Naive B cell (primary cell): ENCODE measurements at places on chromosomes 3 and 15.
A peak's percentile ranks its signal among the peaks of the same experiment; 100 is the strongest.

DNA sequence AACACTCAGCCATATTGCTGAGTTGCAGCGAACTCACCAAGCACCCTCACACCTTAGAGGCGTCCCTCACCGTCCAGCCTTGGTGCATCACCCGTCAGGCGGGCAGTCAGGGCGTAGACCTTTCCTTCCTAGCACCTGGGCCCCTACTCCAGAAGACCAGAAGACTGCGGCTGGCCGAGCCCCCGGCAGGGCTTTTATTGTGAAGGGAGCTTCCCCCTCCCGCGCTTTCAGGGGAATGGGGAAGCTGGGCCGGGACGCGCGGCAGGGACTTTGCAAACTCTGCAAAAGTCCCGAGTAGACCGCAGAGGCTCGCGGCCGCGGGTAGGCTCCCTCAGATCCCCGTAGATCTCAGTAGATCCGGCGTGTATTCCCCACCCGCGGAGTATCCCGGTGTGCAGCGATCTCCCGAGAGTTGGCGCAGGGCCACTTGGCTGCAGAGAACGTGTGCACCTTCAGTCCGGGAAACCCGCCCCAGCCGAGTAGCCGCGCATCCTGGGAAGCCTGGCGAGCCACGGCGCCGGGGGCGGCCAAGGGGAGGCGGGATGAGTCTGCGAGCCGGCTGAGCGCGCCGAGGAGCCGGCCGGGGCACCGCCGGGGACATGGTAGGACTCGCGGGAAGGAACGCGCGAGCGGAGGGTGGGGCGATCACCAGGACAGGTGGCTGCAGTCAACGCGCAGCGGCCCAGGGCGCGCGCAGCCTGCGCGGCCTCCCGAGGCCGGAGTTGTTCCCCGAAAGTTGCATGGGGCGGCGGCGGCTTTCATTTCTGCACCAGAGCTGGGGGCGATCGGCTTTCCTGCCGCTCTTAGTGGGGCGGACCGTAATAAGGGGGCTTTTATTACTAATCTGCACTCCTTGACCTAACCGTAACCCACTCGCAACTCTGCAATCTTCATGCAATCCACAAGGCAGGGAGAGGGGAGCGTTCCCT, at the start of gene GASK1A:
TSS of gene GASK1A (plus strand) at position 268 of the 929 bp plus-strand sequence. CDS start at position 600, 332 bp downstream.
- DNase-seq: no peak

GRCh38 chr3:132448216-132448961, 31.1 kb downstream of the DNAJC13 start:
- no peak for DNase-seq

GRCh38 chr3:155664925-155665695, 79.8 kb downstream of the PLCH1 start:
- DNase-seq: no peak

DNA sequence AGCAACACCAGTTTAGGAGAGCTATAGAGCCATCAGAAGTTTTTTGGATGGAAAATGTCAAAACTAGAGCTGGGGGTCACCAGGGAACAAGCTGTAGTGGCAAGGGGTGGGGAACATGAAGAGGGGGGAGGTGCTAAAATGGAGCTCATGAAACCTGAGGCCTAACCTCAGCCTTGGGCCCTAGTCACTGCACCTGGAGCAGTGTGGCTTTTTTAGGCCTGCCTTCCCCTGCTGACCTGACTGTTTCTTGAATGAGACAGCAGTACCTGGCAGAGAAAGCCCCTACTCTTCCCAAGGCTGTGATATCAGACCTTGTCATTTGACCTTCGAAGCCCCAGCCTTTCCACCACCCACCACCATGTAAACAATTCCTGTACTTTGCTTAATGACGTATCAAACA, 383.5 kb downstream of the EPHB1 start:
- DNase-seq: no peak

- DNase-seq: no peak
Measured at GRCh38 chr3:38560996-38561717, 65.0 kb downstream of the EXOG start.

GRCh38 chr3:192863091-192863420, 54.6 kb downstream of the MB21D2 start:
- no peak for DNase-seq

DNA sequence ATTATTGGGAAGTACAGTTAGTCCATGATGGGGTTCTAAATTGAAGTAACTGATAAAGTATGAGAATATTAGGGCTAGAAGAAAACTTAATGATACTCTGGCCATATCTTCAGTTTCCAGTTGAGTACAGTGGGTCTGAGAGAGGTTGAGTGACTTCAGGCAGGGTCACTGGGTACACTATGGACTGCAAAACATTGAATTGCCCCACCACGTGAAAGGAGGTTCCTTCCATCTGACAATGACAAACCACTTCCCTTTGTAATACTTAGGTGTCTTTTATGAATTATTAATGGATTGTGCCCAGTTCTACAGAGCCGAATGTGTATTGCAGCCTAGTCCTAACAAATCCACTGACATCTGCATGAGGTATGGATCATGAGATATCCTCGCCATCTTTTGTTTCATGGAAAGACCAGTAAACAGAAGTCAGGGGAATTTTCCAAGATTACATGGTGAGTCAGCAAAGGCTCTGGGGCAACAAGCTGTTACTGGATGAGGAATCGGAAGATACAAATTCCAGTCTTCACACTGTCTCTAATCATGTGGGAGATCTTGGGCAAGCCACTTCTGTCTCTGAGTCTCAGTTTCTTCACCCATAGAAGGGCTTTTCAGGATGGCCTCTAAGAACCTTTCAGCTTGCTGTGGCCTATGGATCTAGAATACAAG, 66.5 kb upstream of the BCL6 start:
- no peak for DNase-seq

- no peak for DNase-seq
Measured at GRCh38 chr15:43912208-43912607, 85.4 kb downstream of the WDR76 start.

- peak; percentile 23 for DNase-seq
Measured at GRCh38 chr3:359672-360071, 163.1 kb downstream of the CHL1 start.

DNA sequence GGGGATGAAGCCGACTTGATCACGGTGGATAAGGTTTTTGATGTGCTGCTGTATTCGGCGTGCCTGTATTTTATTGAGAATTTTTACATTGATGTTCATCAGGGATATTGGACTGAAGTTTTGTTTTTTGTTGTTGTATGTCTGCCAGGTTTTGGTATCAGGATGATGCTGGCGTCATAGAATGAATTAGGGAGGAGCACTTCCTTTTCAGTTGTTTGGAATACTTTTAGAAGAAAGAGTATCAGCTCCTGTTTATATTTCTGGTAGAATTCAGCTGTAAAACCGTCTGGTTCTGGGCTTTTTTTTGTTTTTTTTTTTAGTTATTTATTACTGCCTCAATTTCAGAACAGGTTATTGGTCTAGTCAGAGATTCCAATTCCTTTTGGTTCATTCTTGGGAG, 93.7 kb downstream of the SLC25A26 start:
- no peak for DNase-seq

- no peak for DNase-seq
Measured at GRCh38 chr15:35768949-35769348, 223.0 kb upstream of the DPH6 start.

DNA sequence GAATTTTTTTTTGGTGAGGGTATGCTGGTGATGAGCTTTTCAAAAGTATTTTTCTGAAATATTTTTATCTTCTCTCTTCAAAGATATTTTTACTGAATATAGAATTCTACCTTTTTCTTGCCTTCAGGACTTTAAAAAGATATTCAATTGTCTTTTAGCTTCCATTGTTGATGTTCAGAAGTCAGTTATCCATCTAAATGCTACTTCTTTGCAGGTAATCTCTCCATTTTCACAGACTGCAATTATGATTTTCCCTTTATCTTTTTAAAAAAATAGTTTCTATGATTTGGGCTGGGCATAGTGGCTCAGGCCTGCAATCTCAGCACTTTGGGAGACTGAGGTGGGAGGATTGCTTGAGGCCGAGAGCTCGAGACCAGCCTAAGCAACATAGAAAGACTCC, 222.4 kb downstream of the IL20RB start:
- DNase-seq: no peak

DNA sequence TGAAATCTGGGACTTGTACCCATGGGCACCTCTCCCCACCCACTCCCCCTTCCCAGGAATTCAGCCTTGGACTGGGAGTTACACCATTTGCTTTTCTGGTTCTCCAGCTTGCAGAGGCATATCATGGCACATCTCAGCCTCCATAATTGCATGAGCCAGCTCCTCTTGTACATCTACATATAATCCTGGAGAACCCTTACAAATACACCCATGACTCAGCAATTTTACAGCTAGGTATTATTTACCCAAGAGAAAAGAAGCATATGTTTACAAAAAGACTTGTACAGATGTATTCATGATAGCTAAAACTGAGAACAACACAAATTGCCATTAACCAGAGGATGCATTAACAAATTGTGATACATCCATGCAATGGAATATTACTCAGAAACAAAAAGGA, 58.4 kb downstream of the RPLP1 start:
- no peak for DNase-seq

DNA sequence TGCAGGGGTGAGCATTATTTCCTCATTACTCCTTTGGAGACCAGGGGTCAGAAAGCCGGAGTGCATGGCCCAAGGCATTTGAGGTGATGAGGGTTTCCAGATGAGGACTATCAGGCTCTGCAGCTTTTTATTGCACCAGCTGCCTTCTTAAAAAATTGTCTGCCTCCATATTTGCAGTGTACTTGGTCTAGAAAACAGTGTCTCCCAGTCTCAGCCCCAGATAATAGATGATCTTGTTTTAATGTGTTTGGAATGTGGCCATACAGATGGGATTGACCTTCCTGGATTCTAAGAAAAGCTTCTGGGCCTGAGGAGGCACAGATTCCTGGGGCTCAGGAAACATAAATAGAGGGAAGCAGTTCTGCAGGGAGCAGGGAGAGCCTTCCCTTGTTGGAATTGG, 123.3 kb downstream of the GABRG3 start:
- no peak for DNase-seq

DNA sequence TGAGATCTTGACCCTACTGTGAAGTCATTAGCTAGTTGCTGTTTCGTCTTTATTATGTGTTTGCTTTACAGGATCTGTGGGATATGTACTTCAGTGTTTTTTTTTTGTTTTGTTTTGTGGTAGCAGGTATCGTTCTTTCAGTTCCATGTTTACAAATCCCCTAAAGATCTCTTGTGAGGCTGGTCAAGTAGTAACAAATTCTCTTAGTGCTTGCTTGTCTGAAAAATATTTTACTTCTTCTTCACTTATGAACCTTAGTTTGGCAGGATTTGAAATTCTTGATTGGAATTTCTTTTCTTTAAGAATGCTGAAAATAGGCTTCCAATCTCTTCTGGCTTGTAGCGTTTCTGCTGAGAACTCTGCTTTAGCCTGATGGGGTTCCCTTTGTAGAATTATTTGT, 235.8 kb upstream of the ALCAM start:
- no peak for DNase-seq

DNA sequence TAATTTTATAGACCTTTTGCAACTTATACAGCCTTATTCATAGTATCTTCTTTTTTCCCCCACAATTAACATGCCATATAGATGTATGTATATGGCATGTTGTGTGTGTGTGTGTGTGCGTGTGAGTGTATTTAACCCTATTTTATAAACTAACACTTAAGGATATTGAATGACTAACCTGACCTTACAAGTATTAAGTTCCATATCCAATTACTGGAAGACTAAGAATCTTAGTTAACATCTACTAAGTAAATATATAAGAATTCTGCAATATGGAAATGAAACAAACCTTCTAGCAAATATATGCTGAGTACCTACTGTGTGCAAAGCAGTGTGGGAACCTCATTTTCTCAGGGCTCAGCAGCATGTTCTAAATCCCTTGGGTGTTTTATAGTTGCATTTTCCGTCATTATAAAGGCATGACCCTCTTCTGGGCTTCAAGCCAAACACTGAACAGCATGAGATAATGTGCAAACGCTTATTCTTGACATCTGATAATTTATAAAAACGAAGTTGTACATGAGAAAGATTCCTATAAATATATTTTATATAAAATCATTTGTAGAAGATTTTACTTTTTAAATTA, 105.5 kb downstream of the NLGN1 start:
- DNase-seq: no peak

DNA sequence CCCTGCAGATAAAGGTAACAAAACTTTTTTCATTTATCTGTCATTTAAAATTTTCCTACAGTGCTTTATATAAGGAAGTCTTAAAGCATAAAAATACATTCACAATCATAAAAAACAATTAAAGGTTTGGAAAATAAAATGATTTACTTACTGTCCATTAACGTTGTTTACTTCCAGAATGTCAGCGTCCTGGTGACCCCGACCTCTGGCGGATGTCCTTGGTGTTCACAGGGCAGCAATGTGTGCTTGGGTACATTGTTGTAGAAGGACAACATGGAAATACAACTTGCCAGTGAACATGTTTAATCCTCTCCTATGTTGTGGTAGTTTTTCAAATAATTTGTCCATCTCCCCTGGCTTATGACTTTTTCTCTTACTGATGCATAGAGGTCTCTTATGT, 168.8 kb upstream of the NDN start:
- no peak for DNase-seq

GRCh38 chr3:17942856-17943255, 200.4 kb upstream of the TBC1D5 start:
- no peak for DNase-seq

- DNase-seq: no peak
Measured at GRCh38 chr15:78004919-78005634, 72.4 kb downstream of the TBC1D2B start.

DNA sequence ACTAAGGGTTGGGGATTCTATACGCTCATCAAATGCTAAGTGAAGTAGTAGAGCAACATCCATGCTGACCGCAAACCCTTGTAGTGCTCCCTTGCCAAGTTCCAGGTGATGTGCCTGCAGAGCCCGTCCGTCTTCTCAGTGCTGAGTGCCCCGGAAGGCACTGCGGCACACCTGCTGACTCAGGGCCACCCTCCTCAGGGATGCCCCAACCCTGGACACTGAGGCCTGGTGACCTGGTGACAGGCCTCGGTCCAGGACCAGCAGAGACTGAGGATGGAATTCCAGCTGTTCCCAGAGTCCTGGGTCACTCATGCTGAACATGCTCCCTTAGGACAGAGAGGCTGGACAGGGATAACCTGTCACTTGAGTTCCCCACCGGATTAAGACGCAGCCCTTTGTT, 422.5 kb downstream of the OCA2 start:
- no peak for DNase-seq

- no peak for DNase-seq
Measured at GRCh38 chr3:62550439-62550838, 177.1 kb upstream of the FEZF2 start.

DNA sequence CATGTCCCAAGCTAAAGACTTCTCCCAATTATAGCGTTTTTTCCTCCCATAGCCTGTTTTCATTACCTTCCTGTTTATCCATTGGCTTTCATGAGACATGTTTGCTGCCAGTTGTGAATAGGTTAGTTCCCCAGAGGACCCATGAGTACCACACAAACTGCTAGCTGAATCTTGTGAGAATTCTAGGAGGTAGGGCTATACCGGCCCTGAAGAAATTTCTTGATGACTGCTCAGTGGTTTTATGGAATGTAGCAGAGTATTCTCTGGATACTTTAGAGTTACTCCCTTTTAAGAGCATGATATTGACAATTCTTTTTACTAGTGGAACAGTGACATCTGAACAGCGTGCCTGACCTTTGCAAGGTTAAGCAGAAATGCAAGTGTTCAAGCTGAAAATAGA, 210.4 kb downstream of the MCTP2 start:
- no peak for DNase-seq

GRCh38 chr3:18580268-18580667, 155.1 kb upstream of the SATB1 start:
- no peak for DNase-seq

- DNase-seq: no peak
Measured at GRCh38 chr3:14941871-14942270, 5.5 kb upstream of the NR2C2 start.
